Spleen (tissue), 13 donors: ENCODE measurements at places on chromosomes 11 and 22. TPM values are rescaled to one million over a fixed set of nuclear protein-coding genes. Genes with fewer than 3 reads are reported as not detected.

DNA sequence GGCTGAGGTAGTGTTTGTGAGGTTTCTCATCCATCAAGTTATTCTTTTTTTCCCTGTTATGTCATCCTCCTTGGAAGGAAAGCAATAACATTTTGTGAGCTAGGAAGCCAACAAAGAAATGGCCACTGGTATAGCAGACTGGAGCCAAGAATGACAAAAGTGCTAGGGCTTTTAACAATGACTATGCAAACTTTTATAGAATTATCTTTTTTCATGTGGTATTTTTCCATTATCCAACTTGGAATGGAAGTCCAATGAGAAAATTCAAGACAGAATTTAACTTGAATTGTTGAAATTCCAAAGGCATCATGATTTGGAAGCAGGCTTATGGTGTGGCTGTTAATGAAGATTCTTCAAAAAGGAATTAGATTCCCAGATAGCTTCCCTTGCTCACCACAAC is 216.4 kb upstream of the PDGFD start:
- no peaks in the 10 kb centered on the region for H3K27me3 ChIP-seq
- no peak for DNase-seq
- no peak overlapping the region for H3K4me3 ChIP-seq
- H3K4me1 ChIP-seq, result no peaks in the 10 kb centered on the region
- no peaks in the 10 kb centered on the region for H3K36me3 ChIP-seq
- H3K27ac ChIP-seq, result no peak overlapping the region

Gene PHLDB1
- 121 TPM for total RNA-seq

DNA sequence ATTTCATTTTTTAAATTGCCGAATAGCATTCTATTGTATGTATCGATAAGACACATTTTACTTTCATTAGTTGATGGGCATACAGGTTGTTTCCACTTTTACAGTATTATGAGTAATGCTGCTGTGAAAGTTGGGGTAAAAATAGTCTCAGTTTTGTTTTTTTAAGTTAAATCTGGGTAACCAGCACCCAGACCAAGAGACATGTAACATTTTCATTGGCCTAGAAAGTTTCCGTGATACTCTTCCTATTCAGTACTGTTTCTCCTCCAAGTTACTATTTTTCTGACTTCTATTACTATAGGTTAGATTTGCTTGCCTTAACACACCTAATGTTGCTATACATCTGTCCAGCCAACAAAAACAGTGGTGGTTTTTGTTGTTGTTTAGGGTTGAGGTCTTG is 12.3 kb downstream of the IPO7 start:
- H3K27me3 ChIP-seq, result no peaks in the 10 kb centered on the region
- H3K36me3 ChIP-seq, result peaks cover 17% of the 10 kb centered on the region
- no peak overlapping the region for H3K27ac ChIP-seq

Gene APOL4
- total RNA-seq, result 3.9 TPM
